Femur (tissue), 1 donor: ENCODE measurements at places on chromosomes 3 and 15.

DNA sequence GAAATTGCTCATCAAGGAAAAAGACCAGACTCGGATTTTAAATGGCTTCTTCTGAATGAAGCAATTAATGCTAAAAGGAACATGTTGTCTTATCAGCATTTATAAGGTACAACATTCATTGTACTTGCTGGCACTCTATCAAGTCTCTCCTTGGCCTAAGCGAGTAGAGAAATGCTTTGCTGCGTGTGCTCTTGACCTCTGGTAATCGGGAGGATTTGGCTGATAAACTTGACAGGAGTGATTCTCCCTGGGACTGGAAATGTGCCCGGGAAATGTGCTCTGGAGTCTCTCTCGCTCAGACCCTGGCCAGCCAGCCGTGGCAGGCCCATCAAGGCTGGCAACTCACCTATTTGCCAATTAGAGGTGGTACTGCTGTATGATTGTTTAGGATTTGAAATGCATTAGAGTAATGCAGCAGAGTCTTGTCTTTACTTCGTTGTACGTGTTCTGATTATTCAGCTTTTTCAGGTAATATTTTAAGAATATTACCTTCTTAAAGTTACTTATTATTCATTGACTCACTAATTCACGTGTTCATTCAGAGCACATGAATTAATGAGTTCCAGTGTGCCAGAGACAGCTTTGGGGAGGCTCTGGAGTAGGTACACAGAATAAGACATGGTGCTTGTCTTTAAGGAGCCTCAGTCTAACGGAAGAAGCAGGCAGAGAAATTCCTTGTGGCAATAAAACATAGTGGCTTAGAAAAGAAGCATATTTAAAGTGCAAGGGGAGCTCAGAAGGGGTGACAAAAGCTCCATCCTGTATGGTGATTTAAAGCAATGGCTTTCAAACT lies 48.0 kb upstream of the TPRG1 start:
- no peak for DNase-seq

- no peak for DNase-seq
Measured at GRCh38 chr3:159045279-159045885, 243.5 kb downstream of the MFSD1 start.

DNA sequence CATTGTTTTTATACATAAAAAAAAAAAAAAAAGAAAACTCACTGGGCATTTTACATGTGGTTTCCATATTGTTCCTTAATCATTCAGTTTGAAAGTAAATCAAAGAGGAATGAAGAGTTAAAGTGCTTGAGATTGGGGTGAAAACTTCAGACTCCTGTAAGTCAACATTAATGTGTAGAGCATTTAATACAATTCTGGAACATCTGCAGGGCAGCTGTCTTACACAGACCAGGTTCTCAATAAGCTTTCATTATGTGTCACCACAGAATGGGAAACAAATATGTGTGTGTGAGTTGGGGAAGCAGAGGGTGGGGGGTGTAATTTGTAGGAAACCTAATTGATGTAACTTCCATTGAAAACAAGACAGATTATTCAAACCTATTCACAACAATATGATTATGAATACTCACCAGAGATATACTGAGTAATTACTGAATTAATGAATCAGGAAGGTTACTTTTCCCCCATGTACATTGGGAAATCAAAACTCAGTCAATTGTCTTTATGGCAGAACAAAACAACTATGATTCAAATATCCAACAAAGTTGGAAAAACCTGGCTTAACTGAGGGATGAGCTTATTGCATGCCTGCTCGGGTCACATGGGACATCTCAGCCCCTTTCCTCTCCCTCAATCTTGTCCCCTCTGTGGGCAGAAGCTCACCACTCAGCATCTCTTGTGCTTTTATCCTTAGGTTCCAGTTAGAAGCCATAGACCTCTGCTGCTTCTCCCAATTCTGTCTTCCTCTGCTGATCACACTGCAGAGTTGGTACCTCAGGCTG lies 281.2 kb upstream of the THBS1 start:
- DNase-seq: no peak

DNA sequence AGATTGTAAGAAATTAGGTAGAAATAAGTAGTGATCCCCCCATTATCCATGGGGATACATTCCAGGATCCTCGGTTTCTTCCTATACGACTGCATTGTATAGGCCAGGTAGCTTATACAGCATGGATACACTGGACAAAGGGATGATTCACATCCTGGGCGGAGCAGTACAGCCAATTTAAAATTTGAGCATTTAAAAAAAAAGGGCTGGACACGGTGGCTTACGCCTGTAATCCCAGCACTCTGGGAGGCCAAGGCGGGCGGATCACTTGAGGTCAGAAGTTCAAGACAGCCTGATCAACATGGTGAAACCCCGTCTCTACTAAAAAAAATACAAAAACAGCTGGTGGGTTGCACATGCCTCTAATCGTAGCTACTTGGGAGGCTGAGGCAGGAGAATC lies 976 bp upstream of the ARGFX start:
- DNase-seq: no peak

- no peak for DNase-seq
Measured at GRCh38 chr3:81743096-81744025, 18.1 kb downstream of the GBE1 start.

- DNase-seq: no peak
Measured at GRCh38 chr15:70132571-70132970, 34.9 kb upstream of the TLE3 start.

DNA sequence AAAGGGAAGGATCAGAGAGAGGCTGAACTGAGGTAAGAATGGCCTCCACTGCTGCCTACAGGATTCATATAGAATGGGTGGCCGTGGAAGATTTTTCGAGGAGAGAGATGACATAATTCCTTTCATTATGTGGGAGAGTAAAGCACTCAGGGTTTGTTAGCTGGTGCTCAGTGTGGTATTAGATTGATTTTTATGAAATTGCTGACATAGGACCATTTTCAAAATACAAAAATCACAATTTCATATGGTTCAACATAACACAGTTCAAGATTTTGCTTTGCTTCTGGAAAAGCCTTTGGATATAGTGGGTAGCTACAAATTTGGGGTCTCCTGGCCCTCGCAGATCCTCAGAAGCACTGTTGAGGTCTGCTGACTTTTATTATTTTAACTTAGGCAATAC lies 95.4 kb downstream of the KCNAB1 start:
- DNase-seq: no peak

- DNase-seq: no peak
Measured at GRCh38 chr15:58330741-58331559, 100.8 kb upstream of the LIPC start.

GRCh38 chr15:83153288-83153687 lies 45.8 kb downstream of the TM6SF1 start:
- no peak for DNase-seq
